ENCODE measurements at places on chromosomes 5 and 9.

GRCh38 chr5:41832430-41832829 lies 37.8 kb downstream of the OXCT1 start:
- DNase-seq: no peak

- DNase-seq: no peak
Observed at GRCh38 chr5:116032991-116033390, 719 bp downstream of the ARL14EPL start.

GRCh38 chr5:6659941-6660684 lies 26.9 kb downstream of the SRD5A1 start:
- no peak for DNase-seq

DNA sequence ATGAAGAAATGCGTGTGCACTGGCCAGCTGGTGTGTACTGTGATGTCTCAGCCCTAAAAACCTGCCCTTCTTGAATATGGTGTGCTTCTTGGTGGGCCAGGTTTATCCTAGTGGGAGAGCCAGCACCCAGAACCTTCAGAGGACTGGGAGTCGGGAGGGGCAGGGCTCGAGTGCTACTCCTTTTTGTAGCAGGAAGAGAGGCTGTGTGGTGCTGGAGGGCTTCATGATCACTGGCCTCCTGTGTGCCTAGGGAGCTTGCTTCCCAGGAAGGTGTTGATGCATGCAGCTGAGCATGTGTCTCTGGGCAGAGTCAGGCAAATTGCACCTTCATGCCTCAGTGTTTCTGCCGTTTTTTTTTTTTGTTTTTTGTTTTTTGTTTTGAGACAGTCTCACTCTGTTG lies 20.0 kb downstream of the PHF2 start:
- no peak for DNase-seq

GRCh38 chr9:129239946-129240490 lies 62.0 kb upstream of the IER5L start:
- DNase-seq: no peak

GRCh38 chr5:82097-82496 lies 9.9 kb upstream of the PLEKHG4B start:
- DNase-seq: no peak

GRCh38 chr5:54090495-54091120 lies 219.8 kb downstream of the ARL15 start:
- no peak for DNase-seq

DNA sequence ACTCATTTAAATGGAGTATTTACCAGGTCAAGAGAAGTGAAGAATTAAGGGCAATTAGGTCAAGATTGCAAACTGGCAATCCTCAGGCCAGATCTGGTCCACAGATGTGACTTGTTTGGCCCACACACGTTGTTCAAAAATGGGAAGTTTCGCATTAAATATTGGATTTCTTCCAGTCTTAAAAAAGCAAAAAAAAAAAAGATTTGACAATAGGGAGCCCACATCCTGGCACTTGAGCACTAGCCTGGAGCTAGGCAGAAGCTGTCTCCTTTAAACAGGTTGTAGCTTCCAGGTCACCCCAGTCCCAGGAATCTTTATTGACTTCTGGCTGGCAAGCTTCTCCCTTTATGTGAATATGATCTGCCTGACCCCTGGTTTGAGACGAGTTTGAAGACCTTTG lies 520.4 kb downstream of the RAB3C start:
- DNase-seq: no peak
